ENCODE measurements at places on chromosomes 1 and 21.
A peak's percentile ranks its signal among the peaks of the same experiment; 100 is the strongest.

DNA sequence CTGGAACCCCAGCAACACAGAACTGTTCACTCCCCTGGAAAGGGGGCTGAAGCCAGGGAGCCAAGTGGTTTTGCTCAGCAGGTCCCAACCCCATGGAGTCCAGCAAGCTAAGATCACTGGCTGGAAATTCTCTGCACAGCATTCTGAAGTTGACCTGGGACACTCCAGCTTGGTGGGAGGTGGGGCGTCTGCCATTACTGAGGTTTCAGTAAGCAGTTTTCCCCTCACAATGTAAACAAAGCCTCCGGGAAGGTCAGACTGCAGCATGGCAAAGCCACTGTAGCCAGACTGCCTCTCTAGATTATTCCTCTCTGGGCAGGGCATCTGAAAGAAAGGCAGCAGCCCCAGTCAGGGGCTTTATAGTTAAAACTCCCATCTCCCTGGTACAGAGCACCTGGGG lies 59.7 kb downstream of the INKA2 start:
- DNase-seq: no peak

DNA sequence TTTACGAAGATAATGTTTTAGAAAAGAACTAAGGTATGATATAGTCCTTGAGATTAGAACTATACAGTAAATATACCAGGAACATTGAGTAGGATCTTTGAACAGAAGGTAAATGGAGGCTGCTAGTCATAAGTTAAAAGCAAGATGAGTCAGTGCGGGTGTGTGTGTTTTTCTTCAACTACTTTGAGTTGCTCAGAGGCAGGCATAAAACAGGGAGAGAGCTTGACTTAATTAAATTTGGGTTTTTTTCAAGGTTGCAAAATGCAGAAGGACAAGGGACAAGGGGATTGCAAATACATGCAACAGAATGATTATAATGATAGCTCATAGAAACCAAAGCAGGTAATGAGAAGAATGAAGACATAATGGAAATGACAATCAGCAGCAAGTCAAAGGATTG lies 815.1 kb downstream of the NCAM2 start:
- no peak for DNase-seq

GRCh38 chr1:79695138-79695537 lies 688.6 kb upstream of the ADGRL4 start:
- DNase-seq: peak; percentile 33

DNA sequence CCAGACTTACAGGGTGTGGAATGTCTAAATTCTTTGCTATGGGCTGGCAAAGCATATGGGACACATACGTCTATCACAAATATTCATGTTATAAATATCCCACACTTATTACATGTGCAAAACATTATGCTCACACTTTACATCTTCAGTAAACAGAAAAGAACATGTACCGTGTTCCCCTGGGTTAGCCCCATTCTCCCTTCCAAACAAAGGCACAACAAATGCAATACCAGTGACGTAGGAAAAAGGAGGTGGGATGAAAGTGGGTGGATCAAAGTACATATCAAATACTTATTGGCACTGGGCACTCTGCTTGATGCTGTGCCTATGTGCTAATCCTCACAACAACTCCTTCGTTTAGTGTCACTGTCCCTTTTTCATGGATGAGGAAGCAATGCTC lies 170.8 kb downstream of the ZSCAN20 start:
- DNase-seq: no peak

GRCh38 chr1:179951383-179952144 lies 3.0 kb upstream of the CEP350 start:
- no peak for DNase-seq

DNA sequence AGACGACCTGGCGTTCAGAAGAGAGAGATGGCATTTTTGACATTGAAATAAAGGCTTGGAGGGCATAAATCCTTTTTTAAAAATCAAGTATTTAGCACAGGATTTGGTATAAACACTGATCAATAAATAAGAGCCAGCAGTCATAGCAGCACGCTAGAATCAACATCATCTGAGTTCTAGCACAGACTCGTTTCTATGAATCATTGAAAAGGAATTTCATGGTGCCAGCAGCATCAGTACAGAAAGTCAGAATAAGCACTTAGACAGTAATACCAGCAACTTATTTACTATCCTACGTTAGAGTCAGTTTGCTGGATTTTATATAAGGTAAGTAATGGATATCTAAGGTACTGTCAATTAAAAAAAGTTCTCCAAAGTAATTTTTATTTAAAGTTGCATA lies 119.3 kb downstream of the HLCS start:
- no peak for DNase-seq

Data from right renal pelvis (tissue), 4 donors.